ENCODE measurements at places on chromosomes 5 and 9. TPM values are rescaled to one million over a fixed set of nuclear protein-coding genes. Genes with fewer than 3 reads are reported as not detected.

Gene C9orf153
- not detected for total RNA-seq

Gene RLN1
- total RNA-seq: not detected

Gene SLC24A2
- total RNA-seq: 0.06 TPM

Gene FOXD4
- total RNA-seq: 1.2 TPM
